ENCODE measurements at places on chromosomes 1 and 21. TPM values are rescaled to one million over a fixed set of nuclear protein-coding genes. Genes with fewer than 3 reads are reported as not detected.

DNA sequence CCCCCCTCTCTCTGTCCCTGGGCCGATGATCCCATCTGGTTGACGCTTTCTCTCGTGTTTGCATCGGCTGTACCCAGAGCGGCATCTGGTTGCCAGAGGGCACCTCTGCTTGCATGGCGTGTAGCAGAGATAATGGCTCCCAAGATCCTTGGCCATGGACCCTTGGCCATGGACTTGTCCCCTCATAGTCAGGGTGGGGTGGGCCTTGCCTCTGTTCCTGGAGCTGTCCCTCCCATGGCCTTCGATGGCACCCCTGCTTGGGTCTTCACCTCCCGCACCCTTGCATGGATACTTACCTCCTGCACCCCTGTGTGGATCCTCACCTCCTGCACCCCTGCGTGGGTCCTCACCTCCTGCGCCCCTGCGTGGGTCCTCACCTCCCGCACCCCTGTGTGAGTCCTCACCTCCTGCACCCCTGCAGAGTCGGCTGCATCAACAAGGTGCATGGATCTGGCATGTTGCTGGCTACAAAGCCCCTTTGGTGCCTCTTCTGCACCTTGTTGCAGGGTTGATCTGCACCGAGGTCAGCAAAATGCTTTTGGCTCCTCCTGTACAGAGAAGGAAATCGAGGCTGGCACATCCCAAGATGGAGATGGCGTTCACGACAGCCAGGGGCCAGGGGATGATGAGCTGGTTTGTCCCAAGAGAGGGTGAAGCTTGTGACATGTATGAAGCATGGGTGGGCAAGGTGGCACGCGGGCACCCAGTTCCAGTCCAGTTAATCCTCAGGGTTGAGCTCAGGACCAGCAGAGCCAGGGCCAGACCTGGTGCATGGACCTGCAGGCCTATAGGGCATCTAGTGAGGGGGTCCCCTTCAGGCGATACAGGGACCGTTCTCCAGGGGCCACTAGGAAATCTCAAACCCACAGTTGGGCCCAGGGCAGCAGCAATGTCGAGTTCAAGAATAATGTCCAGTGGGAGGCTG is 46.1 kb upstream of the C1orf174 start:
- H3K36me3 ChIP-seq: no peaks in the 10 kb centered on the region
- no peak for DNase-seq
- no peaks in the 10 kb centered on the region for H3K27me3 ChIP-seq
- no peak overlapping the region for H3K27ac ChIP-seq
- H3K4me3 ChIP-seq: no peak overlapping the region

DNA sequence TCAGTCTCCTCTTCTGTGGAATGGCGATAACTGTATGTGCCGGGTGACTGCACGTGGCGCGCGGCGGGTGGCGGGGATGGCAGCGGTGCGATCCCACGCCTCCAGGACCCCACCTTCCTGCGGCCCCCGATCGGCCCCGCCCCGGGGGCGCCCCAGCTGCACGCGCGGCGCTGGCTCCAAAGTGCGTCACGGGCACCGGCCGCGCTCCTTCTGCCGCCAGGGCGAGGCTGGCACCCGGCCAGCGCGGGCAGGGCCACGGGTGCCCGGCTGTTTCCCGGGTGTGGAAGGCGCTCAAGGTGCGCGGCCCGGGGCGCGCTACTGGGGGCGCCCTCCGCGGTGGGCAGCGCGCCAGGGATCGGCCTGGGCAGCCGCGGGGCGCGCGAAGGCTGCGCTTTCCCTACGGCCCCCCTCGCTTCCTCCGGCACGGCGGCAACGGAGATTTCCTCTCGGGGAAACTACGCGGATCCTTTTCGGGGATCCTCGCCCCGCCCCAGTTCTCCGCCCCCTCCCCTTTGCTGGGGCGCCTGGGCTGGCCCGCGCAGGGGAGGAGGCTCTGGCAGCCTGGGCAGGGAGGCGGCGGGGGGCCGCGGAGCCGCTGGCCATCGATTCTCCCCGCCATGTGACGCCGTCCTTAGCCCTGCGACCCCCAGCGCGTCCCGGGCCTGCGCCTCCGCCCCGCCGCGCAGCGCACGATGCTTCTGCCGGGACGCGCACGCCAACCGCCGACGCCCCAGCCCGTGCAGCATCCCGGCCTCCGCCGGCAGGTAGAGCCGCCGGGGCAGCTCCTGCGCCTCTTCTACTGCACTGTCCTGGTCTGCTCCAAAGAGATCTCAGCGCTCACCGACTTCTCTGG is at the start of gene EVA1C:
Gene EVA1C, plus strand, starts transcription at position 545 of the 853 bp plus-strand sequence. Its CDS starts 148 bp downstream, at position 693.
- no peak within 1 kb of the TSS for H3K27ac ChIP-seq
- H3K4me3 ChIP-seq: no peak within 1 kb of the TSS
- H3K36me3 ChIP-seq: no peaks in the 10 kb centered on the region
- H3K27me3 ChIP-seq: peaks cover 3% of the 10 kb centered on the region
- no peaks in the 10 kb centered on the region for H3K4me1 ChIP-seq

SPRR2B gene
- not detected for total RNA-seq

- no peak for DNase-seq
- H3K4me3 ChIP-seq: no peak overlapping the region
- H3K27ac ChIP-seq: no peak overlapping the region
- H3K36me3 ChIP-seq: no peaks in the 10 kb centered on the region
Measured at GRCh38 chr1:60865166-60865565, 217.2 kb upstream of the NFIA start.

TBX15 gene
- total RNA-seq: 1.1 TPM

DNA sequence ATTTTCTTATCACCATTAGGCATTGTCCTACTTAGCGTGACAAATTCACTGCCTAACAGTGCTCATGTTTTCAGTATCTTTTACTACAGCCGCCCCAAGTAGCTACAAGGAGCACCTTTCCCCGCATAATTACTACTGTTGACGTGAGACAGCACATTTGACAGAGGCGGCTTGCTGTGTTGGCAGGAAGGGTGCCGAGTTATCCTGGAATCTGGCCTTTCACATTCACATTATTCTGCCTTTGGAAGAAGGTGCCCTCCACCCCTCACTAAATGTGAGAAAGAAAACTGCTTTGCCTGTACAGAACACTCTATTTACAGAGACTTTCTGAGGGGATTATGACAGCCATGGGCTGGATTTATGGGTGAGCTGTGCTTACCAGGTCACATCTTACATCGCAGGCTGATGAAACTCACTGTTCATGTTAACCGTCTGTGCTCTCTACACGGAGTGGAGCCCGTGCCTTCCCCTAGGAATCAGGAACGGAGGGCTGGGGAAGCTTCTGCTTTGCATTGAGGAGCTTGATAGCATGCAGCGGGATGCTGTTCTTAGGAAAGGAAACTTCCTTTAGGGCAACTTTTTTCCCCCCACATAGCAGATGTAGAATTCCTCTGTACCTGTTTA is 148.0 kb upstream of the ZRANB2 start:
- H3K4me3 ChIP-seq: no peak overlapping the region
- no peaks in the 10 kb centered on the region for H3K36me3 ChIP-seq
- no peak overlapping the region for H3K27ac ChIP-seq
- H3K27me3 ChIP-seq: no peaks in the 10 kb centered on the region

FCGR3A gene
- total RNA-seq: not detected

OR2L2 gene
- not detected for total RNA-seq

- H3K27ac ChIP-seq: no peak overlapping the region
- H3K4me1 ChIP-seq: no peaks in the 10 kb centered on the region
- H3K27me3 ChIP-seq: no peaks in the 10 kb centered on the region
- DNase-seq: no peak
Measured at GRCh38 chr1:6003568-6004411, 11.6 kb upstream of the NPHP4 start.

- no peak for DNase-seq
- H3K36me3 ChIP-seq: no peaks in the 10 kb centered on the region
- no peak overlapping the region for H3K27ac ChIP-seq
- no peaks in the 10 kb centered on the region for H3K27me3 ChIP-seq
- H3K4me1 ChIP-seq: peaks cover 3% of the 10 kb centered on the region
Measured at GRCh38 chr1:219427989-219428388, 184.9 kb downstream of the ZC3H11B start.

RCAN1 gene
- 11.1 TPM for total RNA-seq

ALX3 gene
- not detected for total RNA-seq

DNA sequence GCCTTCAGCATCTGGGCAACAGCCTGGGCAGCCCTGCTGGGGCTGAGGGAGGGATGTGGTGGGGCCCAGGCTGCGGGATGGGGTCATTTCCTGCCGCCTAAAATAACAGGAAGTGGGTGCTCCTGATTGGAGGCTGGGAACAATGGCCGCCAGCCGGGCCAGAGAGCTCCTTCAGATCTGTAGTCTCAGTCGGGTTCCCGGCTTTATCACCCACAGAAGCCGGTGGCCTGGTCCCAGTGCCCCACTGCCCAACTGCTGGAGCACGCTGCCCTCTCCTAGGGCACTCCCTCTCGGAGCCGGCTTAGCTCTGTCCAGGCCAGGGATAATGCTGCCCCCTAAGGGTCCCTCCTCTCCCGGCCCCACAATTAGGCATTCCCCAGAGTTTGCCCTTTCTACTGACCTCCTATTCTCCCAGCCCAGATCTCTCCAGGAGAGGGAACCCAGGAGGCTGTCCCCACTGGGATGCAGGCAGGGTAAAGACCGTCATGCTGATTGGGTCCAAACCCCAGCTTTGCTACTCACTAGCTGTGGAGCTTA is 5.1 kb downstream of the MAP7D1 start:
- H3K27me3 ChIP-seq: no peaks in the 10 kb centered on the region
- no peak for DNase-seq
- H3K27ac ChIP-seq: peak overlapping the region; percentile 95
- H3K4me3 ChIP-seq: peak overlapping the region; percentile 85

NUAK2 gene
- total RNA-seq: 3.0 TPM

DNA sequence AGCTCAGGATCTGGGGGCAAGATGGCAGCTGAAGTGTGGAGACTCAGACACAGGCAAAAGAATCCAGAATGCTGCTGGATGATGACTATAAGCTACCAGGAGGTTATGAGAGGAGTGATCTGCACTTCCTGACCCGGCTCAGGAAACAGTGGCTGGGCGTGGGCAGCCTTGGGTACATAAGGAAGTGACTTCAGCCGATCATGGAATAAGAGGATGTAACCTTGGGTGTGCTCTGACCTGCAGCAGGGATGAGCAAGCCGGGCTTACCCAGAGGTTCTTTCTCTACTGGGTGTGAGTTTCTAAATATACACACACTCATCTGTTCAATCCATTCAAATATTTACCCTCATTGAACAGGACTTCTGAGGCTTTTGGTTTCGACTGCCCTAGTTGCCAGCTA is 62.7 kb downstream of the CD34 start:
- peaks cover 3% of the 10 kb centered on the region for H3K4me1 ChIP-seq
- H3K4me3 ChIP-seq: no peak overlapping the region
- H3K27ac ChIP-seq: 0 out of 2 replicates have a peak overlapping the region, but pooled peaks have one; percentile 27
- 0 out of 2 replicates have a peak, but pooled peaks cover 2% of the 10 kb centered on the region for H3K36me3 ChIP-seq

CFAP141 gene
- not detected for total RNA-seq

DNA sequence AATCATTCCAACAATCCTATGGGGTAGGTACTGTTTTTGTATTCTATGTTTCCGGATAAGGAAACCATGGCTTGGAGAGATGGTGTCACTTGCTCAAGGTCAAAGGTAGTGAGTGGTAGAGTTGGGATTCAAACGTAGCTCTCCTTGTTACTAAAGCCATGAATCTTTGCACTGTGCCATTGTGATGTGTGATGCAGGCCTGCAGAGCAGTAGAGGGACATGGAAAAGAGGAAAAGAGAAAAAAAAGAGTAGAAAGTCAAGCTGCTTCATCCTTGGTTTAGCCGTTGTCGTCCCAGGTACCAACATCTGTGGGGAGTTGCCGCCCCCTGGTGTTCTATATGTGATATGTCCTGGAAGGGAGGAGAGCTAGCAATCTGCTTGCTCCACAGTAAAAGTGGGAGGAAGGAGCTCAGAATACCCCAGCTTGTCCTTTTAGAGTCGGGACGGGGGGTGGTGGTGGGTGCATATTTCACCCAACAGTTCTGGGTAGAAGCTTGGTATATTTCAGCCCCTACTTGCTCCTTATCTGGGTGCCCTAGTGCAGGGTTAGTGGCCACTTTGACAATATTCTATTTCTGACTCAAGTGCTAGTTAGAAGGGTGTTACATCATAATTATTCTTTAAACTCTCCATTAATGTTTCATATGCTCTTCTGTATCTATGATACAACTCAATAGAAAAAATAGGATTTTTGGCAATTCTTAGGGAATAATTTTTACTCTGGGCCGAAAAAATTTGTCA is 98.4 kb downstream of the EBNA1BP2 start:
- H3K27ac ChIP-seq: no peak overlapping the region
- H3K36me3 ChIP-seq: no peaks in the 10 kb centered on the region
- H3K4me3 ChIP-seq: no peak overlapping the region
- H3K27me3 ChIP-seq: no peaks in the 10 kb centered on the region

RAVER2 gene
- 0.27 TPM for total RNA-seq

LCA5L gene
- total RNA-seq: not detected

DNA sequence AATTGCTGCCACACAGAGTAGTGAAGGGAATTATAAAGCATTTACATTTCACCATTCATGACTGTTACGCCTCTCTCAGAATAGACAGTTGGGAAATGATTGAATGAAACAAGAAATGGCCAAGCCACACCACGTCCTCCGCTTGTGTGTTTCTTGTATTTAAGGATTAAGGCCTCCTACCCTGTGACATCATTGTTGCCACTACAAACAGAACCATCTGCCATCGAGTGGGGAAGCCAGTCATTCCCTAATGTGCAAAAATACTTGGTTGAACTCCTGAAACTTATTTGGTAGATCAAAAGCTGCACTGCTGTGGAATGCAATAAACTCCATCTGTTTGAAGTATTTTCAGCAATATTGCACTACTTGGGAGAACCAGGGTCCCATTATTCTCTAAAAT is 99.0 kb upstream of the C1orf105 start:
- no peak overlapping the region for H3K27ac ChIP-seq
- H3K4me1 ChIP-seq: no peaks in the 10 kb centered on the region
- no peak overlapping the region for H3K4me3 ChIP-seq
- DNase-seq: no peak
- H3K36me3 ChIP-seq: no peaks in the 10 kb centered on the region
- no peaks in the 10 kb centered on the region for H3K27me3 ChIP-seq

DNA sequence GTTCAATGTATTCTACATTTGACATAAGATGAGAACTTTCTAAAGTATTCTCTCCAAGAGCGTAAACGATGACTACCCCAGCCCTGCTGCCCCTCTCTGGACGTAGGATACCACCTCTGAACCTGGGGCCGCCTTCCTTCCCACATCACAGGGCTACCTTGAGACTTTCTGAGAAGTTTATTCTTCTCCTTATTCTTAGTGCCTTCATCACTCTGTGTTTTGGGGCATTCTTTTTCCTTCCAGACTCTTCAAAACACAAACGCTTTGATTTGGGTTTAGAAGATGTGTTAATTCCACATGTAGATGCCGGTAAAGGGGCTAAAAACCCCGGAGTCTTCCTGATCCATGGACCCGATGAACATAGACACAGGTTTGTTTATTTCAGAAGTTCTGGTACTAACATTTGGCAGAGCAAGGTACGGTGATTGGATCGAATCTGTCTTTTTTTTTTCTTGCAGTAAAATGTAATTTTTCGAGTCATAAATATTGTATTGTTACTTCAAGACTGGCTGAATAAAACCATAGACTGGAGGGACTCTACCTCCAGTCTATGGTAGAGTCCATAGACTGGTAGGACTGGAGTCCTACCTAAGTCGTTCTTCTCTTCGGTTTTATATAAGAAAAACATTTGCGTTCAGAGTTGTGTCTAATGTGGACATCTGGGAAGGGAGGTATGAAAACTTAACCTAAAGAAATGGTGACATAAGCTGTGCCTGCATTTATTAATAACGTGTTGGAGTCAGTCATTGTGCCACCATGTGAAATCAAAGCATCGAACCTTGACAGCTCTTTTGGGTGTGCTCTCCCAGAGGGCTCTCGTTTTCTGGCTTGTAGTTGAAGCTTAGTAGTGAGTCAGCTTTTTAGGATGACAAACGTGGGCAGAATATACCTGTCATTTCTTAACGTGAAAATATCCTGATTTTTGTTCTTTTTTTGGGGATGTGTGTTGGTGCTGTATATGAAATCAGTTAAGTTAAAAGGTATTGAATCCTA is 1.2 kb downstream of the MAN1A2 start:
- peaks cover 14% of the 10 kb centered on the region for H3K4me1 ChIP-seq
- H3K36me3 ChIP-seq: no peaks in the 10 kb centered on the region
- DNase-seq: no peak
- no peaks in the 10 kb centered on the region for H3K27me3 ChIP-seq
- peak overlapping the region; percentile 96 for H3K4me3 ChIP-seq

LRRC8C gene
- 10.6 TPM for total RNA-seq

Measured in GM12878 (cell line).